ENCODE measurements at places on chromosomes 3 and 15.

DNA sequence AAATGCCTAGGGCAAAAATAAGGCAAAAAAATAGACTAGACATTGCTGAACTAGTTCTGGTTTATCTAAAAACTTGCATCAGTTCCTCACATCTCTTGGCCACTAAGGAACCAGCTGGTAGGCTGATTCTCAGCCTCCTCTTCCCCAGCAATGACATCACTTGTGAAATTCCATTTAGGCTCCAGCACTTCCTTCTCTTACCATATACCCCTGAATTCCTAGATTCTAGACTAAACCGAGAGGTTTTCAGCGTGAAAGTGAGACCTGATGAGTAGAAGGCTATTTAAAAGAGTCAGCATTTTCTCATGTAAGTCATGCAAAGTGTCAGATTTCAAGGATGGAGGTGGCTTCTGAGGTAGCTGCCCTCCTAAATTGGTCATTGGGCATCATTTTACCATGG, 247.1 kb upstream of the CDIN1 start:
- no peaks in the 10 kb centered on the region for H3K4me1 ChIP-seq
- H3K27ac ChIP-seq: no peak overlapping the region
- H3K36me3 ChIP-seq: no peaks in the 10 kb centered on the region
- H3K27me3 ChIP-seq: no peaks in the 10 kb centered on the region
- no peak overlapping the region for H3K4me3 ChIP-seq
- DNase-seq: no peak

GRCh38 chr15:84611631-84612030, 10.8 kb downstream of the ZSCAN2 start:
- DNase-seq: no peak
- H3K27ac ChIP-seq: no peak overlapping the region
- H3K36me3 ChIP-seq: peaks cover 10% of the 10 kb centered on the region
- no peaks in the 10 kb centered on the region for H3K27me3 ChIP-seq
- no peak overlapping the region for H3K4me3 ChIP-seq

DNA sequence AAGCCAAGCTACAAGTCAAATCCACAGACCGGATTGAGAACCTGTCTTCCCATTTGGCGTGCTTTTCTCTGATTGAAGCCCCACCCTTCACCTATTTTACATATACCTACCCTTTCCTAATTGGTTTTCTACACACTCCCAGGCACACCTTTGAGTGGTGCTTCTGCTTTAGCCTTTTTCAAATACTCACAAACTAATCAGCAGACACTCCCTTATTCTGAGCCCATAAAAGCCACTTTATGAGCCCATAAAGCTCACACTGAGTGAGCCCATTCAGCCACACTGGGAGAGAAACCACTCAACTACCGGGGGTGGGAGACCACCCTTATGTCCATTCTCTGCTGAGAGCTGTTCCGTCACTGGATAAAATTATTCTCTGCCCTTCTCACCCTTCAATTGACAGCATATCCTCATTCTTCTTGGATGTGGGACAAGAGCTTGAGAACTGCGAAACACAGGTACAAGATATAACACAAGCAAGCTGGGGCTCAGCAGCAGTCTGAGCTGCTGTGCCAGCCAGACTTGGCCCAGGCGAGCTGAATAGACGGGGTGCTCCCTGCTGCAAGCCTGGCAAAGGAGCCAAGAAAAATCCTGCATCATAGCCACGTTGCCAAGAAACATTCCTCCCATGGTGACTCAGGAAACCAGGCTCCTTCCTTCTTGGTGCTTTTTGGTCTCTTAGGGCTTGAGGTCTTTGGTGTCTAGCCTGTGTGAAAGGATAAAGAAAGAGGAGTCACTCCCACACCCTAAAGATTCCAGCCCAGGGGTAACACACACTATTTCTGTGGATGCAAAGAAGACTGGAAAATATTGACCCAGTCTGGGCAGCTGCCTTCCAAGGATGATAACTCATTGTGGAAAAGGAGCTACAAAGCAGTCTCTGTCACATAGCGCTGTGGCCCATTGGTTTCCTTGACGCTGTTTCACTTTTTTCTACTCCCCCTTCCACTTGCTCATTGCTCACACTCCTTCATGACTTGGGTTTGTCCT, 609.7 kb downstream of the MCTP2 start:
- no peaks in the 10 kb centered on the region for H3K4me1 ChIP-seq
- no peaks in the 10 kb centered on the region for H3K36me3 ChIP-seq
- peaks cover 39% of the 10 kb centered on the region for H3K27me3 ChIP-seq
- DNase-seq: no peak
- H3K4me3 ChIP-seq: no peak overlapping the region

DNA sequence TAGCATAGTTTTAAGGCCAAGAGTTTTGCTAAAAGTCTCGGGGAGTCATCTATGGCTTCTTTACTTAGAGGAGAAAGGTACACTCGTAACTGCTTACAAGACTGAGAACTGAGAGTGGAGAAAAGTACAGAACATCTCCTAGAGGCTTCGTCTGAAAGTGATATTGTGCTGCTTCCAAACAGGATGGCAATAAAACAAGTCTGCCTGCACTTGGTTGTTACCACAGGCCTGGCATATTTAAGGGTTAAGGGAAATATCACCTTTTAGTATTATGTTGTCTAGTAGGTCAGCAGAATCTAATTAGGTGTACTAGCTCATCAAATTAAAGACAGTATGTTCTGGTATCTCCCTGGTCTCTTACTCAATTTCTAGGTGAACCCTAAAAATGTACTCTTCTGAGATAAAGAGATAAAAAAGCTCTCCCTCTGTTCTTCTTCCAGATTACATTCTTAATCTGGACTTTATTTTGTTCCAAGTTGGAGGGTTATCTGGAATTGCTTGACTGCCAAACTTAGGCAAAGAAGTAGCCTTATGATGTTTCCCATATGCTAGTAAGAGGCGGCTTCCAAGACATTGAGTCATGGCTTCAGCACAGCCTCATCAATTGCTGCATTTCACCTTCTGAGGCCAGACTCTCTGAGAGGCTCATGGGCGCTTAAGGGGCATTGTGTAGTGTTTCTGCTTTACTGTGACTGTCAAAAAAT, 181.3 kb downstream of the LSAMP start:
- no peak overlapping the region for H3K4me3 ChIP-seq
- DNase-seq: no peak
- H3K36me3 ChIP-seq: no peaks in the 10 kb centered on the region
- H3K4me1 ChIP-seq: no peaks in the 10 kb centered on the region
- H3K27me3 ChIP-seq: no peaks in the 10 kb centered on the region
- no peak overlapping the region for H3K27ac ChIP-seq

GRCh38 chr3:36881735-36882134, 63.1 kb downstream of the TRANK1 start:
- H3K27me3 ChIP-seq: no peaks in the 10 kb centered on the region
- no peak overlapping the region for H3K27ac ChIP-seq
- peaks cover 15% of the 10 kb centered on the region for H3K36me3 ChIP-seq
- H3K4me3 ChIP-seq: no peak overlapping the region
- no peak for DNase-seq

GRCh38 chr15:90817117-90818057, 51.0 kb upstream of the FURIN start:
- H3K36me3 ChIP-seq: peaks cover 18% of the 10 kb centered on the region
- no peak overlapping the region for H3K27ac ChIP-seq
- no peaks in the 10 kb centered on the region for H3K27me3 ChIP-seq
- peaks cover 28% of the 10 kb centered on the region for H3K4me1 ChIP-seq
- DNase-seq: no peak

Data from activated naive CD8-positive, alpha-beta T cell treated with anti-CD3 and anti-CD28 coated beads for 36 hours (primary cell).